Dermis blood vessel endothelial cell (primary cell): ENCODE measurements at places on chromosomes 4 and X. TPM values are rescaled to one million over a fixed set of nuclear protein-coding genes. Genes with fewer than 3 reads are reported as not detected.
A peak's percentile ranks its signal among the peaks of the same experiment; 100 is the strongest.

DNA sequence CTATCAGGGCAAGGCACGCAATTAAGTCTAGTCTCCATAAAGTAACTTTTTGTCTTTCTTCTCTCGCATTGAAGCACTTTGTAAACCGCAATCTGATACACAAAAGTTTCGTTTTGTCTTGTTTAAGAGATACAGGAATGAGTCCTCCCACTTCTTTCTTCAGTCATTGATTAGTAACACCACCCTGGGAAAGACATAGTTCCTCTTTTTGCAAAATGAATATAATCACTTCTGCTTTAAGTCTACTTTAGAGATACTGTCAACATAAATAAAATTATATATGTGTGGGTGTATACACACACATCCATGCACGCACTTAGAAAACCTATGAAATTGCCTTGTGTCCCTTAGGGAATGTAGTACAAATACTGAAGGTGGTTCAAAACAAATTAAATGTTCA, 11.7 kb downstream of the COQ2 start:
- no peak for DNase-seq

- no peak for DNase-seq
These were observed 126.4 kb upstream of the JADE1 start for GRCh38 chr4:128682942-128683666.

GRCh38 chrX:153766098-153766817, 2.2 kb downstream of the PLXNB3 start:
- DNase-seq, result peak; percentile 54

DNA sequence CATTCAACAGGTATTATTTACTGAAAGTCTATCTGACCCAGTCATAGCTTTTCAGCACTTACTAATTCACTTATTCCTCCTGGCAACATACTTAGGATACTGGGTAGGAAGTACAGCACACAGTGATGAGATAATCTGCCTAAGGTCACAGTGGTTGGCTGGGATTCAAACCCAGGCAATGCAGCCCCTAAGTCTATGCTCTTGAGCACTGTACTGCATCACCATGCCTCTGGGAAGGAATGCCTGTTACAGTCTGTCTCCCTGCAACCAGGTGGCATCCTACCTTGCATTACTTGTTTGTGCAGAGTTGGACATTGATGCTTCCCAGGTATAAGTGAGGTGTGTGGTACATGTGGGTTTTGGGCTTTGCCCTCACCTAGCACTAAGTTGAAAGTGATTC, 21.5 kb upstream of the LRAT start:
- DNase-seq, result no peak

Gene CYSLTR1
- total RNA-seq, result not detected in 2 replicates

- no peak for DNase-seq
These were observed 1079.6 kb upstream of the PABPC4L start for GRCh38 chr4:135281230-135281629.

DNA sequence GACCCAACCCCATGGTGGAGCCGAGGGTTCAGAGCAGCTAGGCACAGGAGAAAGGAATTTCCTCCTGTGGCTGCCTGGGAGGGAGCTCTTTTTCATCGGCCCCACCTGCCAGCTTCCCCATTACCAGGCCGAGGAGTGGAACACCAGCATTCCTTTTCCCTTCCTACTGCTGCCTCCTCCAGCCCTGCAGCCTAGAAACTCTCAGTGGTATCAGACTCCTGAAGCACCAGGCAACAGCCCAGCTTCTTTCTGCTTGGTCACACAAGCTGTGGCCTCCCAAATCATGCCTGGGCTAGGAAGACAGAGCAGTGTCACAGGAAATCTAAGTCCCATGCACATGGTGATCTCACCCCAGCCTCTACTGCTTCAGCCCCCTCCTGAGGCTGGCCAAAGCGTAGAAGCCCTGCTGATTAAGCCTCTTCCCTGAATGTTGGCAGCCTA, 30.1 kb downstream of the RTL5 start:
- DNase-seq, result no peak

GRCh38 chrX:136829413-136829812, 48.7 kb upstream of the ARHGEF6 start:
- DNase-seq, result no peak

Gene ODAPH
- not detected in 2 replicates for total RNA-seq

- peak; percentile 80 for DNase-seq
These were observed 1.8 kb downstream of the CPZ start for GRCh38 chr4:8594097-8595038.

DNA sequence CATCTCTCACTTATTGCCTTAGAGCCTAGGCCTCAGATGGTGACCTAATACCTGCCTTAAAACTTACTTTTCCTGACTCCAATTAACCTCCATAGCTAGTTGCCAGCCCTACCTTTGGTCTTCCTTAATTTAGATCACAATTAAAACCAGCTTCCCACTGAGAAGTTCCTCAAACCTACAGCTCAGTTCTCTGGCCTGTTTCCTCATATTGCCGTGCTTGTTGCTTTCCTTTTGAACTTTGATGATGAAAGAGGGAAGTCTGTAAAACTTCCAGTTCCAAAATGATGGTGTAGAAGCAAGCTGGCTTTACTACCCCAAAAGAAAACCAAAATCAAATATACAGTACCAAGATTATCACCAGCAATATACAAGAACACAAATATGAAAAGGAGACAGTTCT, 28.9 kb upstream of the CAMK2D start:
- DNase-seq, result no peak
